ENCODE measurements at places on chromosomes 5 and 9.

DNA sequence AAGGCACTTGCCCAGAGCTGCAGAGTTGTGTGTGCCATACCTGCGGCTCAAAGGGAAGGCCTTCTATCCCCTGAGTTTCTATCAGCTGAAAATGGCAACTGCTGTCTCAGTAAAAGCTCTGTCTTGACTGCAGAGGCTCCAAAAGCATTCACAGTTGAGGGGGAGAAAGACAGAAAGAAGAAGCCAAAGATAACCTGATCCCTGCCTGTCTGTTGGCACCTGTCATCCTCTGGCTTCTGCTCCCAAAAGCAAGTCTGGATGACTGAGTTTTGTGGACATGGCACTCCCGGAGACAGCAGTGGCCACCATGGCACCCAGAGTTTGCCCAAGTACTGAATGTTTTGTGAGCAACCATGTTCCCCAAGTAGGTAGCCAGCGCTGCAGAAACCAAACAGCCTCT is 176.6 kb downstream of the NR3C1 start:
- DNase-seq, result no peak

DNA sequence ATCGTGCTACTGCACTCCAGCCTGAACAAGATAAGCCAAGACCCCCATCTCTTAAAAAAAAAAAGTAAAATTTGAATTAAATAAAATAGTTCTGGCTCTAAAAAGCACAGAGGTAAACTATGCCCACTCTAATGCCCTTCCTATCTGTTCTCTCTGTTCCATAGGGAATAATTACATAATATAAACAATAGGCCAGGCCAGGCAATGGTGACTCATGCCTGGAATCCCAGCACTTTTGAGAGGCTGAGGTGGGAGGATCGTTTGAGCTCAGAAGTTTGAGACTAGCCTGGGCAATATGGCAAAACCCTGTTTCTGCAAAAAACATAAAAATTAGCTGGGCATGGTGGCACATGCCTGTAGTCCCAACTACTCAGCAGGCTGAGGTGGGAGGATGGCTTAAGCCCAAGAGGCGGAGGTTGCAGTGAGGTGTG is 47.4 kb downstream of the MYO10 start:
- no peak for DNase-seq

- DNase-seq, result no peak
Measured at GRCh38 chr9:97519441-97519970, 18.0 kb downstream of the TMOD1 start.

DNA sequence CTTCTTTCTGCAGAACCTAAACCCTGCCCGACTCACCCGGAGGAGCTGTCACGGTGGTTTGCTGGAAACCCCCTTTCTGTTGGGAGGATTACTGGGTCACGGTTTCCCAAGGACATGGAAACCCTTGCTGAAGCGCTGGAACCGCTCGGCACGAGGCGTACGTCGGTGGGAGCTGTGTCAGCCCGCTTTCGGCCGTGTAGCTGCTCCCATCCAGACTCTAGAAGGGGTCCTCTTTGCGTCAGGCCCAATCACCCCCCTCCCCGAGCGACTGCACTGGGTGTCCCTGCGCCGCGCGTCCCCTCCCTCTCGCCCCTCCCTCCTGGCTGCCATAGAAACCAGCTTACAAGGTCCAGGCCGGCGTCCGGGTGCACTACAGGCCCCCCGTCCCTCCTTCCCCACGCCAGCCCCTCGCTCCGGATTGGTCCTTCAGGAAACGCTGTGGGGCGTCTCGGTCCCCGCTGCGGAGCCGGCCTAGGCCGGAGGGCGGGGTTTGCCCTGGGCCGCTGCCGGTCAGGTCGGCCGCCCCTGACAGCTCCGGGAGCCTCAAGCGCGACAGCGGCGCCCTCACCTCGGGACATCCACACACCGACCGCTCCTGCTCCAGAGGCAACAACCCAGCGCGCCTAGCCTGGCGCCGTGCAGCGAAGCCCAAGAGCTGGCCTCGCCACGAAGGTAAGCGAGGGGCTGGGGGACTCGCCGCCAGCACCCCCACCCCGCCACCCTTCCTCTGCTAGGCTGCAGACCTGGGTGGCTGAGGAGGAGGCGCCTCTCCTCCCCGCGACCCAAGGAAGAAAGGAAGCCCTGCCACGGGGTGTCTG is at the start of gene NIM1K:
Gene NIM1K (plus strand): TSS at position 486 of the 818 bp plus-strand sequence. CDS start 53,551 bp downstream, outside the sequence.
- no peak for DNase-seq

- DNase-seq, result no peak
Measured at GRCh38 chr5:113156271-113156877, 179.8 kb downstream of the DCP2 start.

- DNase-seq, result no peak
Measured at GRCh38 chr5:109981979-109982378, 292.3 kb downstream of the MAN2A1 start.

DNA sequence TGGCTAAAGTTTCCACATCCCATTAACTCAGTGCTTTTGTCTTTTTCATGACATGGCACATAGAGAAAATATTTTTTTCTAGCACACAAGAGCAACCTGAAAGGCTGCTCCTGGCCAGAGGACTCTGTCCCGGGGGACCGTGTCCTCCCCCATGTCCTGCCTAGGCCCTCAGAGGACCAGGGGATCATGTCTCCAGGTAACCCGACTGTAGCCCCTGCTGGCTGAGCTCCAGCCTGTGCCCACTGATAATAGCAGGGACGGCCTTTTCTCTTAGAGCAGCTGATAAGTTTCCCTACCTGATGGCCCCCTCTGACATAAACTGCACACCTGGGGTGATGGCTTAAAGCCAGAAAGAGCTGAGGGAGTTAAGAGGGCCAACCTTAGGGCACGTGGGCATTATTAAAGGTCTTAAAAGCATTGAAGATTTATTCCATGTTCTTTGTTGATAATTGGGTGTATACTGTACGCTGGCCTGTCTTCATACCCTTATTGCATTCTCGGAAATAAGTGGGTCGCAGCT is 5.9 kb downstream of the HDHD3 start:
- DNase-seq, result no peak

GRCh38 chr5:163424836-163425235 is 12.6 kb upstream of the CCNG1 start:
- DNase-seq, result no peak

GRCh38 chr5:67724412-67725135 is 491.0 kb upstream of the PIK3R1 start:
- no peak for DNase-seq

- no peak for DNase-seq
Measured at GRCh38 chr9:34125681-34126206, 754 bp downstream of the DCAF12 start.

GRCh38 chr5:122937914-122938313 is 92.5 kb downstream of the SNX24 start:
- DNase-seq, result no peak

DNA sequence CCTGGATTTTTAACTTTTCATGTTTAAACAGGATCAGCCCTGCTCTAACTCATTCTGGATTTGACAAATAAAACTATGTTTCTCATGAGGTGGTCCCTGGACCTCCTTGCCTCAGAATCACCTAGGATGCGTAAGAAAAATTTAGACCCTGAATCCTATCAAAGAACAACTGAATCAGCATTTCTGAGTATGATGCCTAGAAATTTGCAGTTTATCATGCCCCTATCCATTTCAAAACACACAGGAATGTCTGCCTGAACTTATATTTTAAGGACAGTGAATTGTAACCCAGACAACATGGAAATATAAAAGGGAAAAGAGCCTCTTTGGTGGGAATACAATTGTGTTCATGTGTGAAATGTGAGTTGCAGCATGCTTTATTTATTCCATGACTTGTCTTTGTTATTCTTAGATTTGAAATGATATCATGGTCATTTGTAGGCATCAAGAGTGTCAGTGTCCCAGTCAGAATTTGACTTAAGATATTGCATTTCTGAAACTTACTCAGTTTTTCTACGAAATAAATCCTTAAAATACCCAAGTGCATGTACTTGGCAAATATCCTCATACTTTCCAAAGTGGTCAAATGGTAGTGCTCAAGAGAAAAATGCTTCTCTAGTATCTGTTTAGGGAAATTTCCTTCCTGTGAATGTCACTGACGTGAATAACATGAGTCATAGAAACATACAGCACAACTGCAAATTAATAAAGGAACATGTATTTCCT is 144.3 kb downstream of the GIN1 start:
- no peak for DNase-seq

- no peak for DNase-seq
Measured at GRCh38 chr5:16759147-16759773, 142.5 kb upstream of the RETREG1 start.

DNA sequence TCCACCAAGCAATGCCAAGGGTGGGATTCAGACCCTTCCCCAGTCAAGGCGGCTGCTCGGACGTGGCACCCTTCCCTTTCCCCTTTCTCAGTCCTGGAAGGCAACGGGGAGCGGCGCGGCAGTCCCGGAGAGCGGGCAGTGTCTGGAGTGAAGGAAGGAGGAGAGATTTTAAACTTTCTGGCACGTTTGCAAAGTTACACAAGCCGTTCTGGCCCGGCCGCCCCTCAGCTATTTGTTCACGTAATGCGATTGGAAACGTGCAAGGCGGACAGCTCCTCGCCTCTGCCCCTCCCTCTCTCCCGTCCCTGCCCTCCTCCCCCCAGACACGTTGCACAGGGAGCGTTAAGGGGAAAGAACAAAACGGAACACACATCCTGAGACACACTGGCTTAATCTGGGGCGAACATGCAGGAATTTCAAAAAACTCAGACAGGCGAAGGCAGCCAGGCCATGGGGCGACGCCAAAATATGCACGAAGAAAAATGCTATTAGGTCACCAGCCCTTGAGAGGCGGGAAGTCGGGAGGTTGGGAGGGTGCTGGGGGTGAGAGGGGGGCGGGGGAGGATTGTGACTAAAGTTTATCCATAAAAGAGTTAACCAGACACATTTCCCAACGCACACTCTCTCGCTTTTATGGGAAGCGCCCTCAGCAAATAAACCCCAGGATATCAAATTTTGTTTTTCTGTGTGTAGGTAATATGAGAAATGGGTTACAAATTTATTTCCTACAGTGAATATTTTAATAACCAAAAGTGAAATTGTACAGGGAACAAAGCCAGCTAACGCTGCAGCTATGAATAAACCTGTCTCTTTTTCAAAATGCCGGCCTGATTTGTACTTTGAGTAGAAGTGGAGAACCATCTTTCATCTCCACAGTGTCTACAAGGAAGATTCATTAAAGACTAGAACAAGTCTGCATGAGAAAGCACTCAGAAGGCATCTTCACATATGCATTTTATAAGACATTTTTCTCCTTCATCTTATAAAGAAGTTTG is at the start of gene LOX:
Gene LOX (minus strand): TSS at position 144 of the 995 bp plus-strand sequence. CDS start 274 bp downstream, outside the sequence.
- DNase-seq, result peak; percentile 66

DNA sequence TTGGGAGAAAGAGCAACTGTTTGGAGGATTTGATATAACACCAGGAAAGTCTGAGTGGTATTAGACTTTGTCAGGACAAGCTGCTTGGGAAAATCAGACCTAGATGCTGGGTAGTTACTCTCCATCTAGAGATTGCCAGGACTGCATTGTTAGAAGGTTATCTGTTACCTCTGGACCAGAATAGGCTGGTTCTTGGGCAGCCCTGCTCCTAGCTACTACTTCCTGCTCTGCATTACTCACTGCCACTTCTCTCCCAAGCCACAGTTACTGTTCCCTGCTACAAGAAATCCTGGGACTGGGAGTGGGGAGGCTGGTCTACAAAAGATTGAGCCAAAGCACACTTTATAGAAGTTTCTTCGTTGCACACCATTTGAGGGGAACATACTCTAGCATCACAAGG is 95.5 kb upstream of the KCNN2 start:
- no peak for DNase-seq

GRCh38 chr5:76074487-76075065 is 8.6 kb upstream of the SV2C start:
- no peak for DNase-seq

DNA sequence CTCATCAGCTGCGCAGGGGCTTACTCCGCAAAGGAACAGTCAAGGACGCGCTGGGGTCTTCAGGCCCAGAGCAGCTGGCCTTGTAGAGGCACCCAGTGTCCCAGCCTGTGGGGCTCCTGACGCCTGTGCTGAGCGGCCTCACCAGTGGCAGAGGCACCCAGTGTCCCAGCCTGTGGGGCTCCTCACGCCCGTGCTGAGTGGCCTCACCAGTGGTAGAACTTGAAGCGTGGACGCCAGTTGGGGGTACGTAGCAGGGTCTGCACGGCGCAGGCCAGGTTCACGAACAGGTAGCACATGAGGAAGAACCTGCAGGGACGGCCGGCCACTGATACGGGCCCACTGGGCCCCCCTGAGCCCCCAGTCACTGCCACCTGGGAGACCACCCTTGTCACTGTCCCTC is 35.9 kb downstream of the SLC12A7 start:
- DNase-seq, result no peak

- DNase-seq, result no peak
Measured at GRCh38 chr5:105978011-105978410, 1692.7 kb downstream of the EFNA5 start.

DNA sequence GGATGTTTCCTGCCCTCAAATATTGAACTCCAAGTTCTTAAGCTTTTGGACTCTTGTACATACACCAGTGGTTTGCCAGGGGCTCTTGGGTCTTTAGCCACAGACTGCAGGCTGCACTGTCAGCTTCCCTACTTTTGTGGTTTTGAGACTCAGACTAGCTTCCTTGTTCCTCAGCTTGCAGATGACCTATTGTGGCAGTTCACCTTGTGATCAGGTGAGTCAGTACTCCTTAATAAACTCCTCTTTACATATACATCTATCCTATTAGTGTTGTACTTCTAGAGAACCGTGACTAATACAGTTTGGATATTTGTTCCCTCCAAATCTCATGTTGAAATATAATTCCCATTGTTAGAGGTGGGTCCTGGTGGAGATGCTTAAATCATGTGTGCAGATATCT is 681.9 kb upstream of the ARRDC3 start:
- DNase-seq, result no peak

DNA sequence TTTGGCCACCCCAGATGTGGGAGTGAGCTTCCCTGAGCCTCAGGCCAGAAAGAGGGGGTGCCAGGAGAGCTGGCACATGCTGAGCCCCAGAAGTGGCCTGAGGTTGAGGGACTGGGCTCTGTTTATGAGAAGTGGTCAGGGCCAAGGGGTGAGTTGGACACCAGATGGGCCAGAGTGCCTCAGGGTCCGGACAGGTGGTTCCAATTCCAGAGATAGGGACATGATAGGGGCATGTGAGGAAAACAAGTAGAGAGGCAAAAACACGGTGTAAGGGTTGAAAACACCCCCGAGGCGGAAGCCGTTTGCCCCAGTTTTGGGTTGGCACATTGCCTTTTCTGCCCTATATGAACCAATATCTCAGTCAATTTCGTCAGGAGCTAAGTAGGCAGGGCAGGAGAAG is 125.6 kb upstream of the NFIB start:
- DNase-seq, result no peak

DNA sequence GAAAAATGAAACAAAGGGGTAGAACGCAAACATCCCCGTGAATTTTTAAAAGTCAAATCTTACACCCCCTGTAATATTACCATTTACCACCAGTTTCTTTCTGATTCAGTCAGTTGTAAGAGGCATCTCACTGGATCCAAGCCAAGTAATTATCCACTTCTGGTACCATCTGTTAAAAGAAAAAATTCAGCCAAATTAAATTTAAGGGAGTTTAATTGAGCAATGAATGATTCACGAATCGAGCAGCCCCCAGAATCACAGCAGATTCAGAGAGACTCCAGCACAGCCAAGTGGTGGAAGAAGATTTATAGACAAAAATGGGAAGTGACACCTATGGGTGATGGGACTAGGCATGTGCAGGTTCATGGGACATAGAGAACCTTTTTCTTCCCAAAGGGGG is 29.9 kb upstream of the MTMR12 start:
- DNase-seq, result no peak
